ENCODE measurements at places on chromosomes 16 and 17.
A peak's percentile ranks its signal among the peaks of the same experiment; 100 is the strongest.

DNA sequence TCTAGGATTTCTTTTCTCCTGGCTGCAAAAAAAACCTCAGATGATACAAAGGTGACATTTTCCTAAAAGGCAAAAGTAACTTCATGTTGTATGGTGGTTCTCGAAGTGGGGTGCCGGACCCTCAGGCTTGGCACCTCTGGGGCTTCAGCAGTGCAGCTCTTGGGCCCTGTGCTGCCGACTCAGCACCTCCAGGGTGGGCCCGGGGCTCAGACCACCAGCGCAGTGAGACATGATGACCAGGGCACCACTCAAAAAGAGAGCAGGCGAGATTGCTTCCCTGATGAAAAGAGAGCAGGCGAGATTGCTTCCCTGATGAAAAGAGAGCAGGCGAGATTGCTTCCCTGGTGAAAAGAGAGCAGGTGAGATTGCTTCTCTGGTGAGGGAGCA lies 98.7 kb upstream of the ZNF750 start:
- DNase-seq, result no peak

DNA sequence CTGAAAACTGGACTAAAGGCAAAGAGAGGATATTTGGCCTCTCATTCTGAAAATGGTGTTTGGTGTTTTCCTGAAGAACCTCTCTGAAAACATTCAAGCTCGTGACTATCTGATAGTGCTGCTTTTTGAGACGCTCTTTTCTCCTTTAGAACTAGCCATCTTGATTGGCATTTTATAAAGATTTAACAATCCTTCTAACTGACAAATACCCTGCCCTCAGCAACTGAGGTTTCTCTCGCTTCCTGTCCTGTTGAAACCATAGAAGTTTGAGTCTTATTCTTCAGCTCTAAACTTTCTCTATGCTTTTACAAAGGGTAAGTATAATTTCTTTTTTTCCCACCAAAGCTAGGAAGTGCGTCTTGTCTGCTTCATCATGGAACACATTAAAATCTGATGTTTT lies 13.3 kb downstream of the CNEP1R1 start:
- no peak for DNase-seq

DNA sequence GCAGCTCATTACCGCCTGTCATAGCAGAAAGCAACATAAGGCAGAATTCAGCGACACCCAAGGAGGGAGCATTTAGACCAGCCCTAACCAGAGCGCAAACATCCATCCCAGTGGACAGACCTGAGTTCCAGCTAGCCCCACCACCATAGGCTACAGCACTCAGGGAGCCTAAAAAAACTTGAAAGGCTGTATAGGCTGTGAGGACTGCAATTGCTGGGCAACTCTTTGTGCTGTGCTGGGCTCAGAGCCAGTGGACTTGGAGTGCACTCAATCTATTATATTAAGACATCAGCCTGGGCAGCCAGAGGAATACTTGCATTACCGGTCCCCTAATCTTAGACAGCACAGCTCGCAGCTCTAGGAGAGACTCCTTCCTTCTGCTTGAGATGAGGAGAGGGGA lies 207.3 kb downstream of the KIF2B start:
- no peak for DNase-seq

DNA sequence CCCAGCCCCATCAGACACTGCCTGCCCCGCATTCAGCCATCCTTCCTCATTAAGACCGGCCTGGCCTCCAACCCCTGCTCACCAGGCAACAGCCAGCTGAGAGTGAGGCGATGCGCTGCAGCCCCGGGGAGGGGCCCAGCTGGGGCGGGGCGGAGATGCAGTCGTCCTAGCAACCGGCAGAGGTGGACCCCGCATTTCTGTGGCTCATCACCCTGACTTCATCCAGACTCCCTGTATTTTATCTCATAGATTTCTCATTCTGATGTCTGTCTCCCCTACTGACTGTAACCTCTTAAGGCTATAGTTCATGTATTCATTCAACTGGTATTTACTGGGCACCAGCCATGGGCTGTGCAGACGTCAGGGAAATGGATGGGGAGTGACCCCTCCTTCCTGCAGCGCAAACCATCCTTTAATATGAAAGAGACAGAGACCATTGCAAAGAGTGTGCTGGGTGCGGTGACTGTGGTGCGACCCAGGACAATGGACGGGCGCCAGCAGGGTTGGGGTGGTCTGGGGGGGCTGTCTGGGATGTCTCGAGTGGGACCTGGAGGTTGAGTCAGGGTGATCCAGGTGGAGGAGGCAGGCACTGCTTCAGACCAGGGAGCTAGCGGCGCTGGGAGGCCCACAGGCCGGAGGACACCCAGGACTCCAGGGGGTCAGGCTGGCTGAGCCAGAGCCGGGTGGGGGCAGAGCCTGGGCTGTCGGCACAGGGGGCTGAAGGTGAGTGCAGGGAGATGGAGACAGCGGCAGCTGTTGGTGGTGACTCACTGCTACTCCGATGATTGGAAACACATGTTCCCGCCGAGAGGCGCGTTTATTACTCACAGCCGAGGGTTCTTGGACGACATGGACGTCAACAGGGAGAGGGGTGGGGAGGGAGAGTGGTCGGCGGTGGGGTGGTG lies 10.5 kb upstream of the TIMP2 start:
- peak; percentile 99 for DNase-seq

DNA sequence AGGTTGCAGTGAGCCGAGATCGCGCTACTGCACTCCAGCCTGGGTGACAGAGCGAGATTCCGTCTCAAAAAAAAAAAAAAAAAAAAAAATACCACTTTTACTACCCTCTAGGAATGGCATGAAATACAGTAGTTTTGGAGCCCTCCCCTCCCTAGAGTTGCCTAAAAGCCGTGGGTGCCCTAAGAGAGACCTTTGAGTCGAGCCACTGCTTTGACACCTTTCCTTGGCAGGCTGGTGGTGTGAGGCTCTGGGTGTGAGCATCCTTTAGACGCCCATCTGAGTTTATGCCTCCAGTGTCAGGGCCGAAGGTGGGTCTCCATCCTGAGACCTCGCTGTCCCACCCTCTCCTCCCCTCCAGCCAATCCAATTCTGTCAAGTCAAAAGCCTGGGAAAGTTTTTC lies 46.2 kb downstream of the RAP1GAP2 start:
- DNase-seq, result no peak

- no peak for DNase-seq
These were observed 3.0 kb downstream of the DLX4 start for GRCh38 chr17:49971848-49972485.

DNA sequence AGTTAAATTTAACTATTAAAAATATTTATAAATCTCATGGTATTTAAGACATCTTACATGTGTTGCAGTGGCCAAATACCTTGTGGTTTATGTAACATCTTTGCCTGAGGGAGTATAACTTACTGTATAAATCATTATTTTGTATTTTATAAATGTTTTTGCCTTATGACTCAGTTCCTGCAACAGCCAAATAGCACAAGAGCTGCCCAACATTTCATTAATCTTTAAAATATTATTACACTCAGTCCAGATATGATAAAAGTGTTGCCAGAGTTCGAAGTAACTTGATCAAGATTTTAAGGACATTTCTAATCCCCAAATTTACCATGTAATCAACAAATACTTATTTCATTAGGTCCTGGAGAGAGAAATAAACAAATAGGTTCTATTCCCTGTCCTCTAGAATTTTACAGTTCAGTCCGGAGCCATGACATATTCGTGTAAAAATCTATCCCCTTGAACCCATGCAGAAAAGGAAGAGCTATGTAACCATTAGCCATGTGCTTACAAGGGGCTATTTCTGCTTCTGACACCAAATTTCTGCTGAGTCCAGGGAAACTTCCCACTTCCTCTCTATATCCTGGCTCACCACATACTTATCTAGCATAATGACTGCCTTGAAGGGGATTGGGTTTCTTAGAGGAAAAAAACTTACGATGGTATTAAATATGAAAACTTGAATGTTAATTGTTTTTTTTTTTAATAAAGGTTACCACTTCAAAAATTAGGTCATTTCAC lies 44.0 kb downstream of the IRX6 start:
- peak; percentile 84 for DNase-seq

DNA sequence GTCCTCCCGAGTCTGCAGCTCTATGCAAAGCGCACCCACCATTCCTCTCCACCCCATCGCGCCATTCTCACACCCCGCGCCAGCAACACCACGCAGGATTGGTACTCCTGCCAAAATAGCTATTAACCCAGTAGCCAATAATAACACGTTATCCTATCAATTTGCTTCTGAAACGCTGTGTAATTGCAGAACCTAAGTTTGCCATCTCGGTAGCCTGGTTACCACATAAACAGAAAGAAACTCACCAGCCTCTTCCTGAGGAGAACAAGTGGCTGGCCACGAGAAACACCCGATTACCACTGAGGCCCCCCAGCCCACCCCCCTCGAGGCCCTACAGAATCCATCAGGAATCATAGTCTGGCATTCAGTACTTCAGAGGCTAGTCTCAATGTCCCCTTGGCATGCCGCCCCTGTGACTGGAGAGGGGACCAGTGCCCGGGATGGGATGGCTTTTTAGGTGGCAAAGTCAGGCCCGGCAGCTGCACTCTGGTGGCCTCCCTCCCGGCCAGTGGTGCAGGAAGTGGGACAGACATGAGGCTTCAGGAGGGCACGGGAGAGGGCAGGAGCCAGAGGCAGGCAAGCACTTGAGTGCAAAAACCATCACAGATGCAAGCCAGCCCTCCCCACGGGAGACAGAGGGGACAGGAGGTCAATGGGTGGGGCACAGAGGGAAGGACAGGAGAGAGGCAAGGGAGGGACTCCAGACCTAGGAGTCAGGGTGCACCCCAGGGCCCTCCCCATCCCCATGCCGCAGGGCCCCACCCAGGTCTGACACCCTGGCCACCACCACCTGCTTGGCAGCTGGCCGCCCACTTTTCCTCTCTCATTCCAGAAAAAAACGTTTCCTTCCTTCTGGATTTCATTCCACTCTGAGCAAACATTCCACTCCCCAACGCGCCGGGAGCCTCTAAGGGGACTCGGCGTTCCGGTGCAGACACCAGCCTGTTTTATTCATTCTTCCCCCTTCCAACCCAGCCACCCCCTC lies 192.5 kb downstream of the ZNF423 start:
- DNase-seq, result peak; percentile 26

GRCh38 chr17:36742267-36743000 lies 141.1 kb downstream of the MRM1 start:
- no peak for DNase-seq

- DNase-seq, result no peak
These were observed 897 bp upstream of the CYGB start for GRCh38 chr17:76538281-76538931.

- DNase-seq, result no peak
These were observed 7.1 kb upstream of the PAM16 start for GRCh38 chr16:4358236-4358635.

DNA sequence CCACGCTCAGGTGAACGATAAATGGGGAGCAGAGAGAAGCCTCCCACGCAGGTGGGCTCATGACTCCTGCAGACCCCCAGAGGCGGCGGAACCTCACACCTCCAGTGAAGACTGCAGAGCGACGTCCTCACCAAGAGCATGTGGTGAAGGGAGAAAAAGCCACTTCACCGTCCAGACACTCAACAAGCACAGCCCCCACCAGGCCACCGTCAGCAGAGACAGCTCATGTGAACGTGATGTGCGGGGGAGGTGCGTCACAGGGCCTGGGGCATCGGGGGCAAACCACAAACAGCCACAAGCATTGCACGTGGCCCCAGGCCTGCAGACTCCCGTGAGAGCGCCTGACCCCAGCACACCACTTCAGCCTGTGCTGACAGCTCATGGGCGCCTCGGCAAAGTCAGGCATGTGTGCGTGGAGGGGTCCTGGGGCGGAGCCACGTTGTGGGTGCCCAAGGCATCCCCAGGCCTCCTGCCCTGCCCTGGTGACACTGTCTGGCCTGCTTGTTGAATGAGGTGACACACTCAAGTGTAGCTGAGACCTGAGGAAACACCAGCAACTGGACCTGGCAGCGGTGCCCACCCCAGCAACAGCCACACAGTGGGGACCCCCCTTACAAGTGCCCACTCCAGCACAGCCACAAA lies 19.0 kb downstream of the LMF1 start:
- no peak for DNase-seq

DNA sequence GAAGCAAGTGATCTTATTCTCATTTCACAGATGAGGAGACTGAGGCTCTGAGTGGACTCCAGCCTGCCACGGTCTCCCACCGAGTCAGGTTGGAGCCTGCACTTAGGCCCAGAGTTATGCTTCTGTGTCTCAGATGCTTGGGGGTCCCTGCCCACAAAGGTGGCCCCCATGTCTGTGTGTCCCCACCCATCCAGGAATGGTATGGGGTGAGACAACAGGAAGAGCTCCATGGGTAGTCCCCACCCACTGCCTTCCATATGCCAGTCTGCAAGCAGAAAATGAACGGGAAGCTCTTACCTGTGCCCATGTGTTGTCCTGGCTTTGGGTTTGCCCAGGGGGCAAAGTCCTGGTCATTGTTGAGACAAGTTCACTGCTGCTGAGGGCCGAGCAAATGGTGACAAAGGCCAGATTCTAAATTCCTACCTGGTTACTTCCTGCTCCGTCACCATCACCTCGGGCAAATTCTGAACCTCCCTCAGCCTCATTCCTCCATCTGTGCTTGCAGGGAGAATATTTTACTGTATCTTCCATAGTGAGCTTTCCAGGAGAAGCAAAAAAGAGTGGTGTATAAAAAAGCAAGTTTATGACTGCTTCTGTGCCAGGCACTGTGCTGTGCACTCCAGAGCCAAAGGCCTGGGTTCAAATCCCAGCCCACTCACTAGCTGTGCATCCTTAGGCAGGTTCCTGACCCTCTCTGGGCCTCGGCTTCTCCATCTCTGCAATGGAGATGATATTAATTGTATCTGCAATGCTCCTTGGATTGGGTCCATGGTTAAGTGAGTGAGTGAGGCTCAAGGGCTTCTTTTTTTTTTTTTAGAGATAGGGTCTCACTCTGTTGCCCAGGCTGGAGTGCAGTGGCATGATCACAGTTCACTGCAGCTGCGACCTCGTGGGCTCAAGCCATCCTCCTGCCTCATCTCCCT lies 9.3 kb downstream of the IL4R start:
- no peak for DNase-seq

- peak; percentile 87 for DNase-seq
These were observed 151.8 kb downstream of the PITPNC1 start for GRCh38 chr17:67528751-67529436.

GRCh38 chr16:53043986-53044601 lies 8.6 kb downstream of the CHD9NB start:
- no peak for DNase-seq

DNA sequence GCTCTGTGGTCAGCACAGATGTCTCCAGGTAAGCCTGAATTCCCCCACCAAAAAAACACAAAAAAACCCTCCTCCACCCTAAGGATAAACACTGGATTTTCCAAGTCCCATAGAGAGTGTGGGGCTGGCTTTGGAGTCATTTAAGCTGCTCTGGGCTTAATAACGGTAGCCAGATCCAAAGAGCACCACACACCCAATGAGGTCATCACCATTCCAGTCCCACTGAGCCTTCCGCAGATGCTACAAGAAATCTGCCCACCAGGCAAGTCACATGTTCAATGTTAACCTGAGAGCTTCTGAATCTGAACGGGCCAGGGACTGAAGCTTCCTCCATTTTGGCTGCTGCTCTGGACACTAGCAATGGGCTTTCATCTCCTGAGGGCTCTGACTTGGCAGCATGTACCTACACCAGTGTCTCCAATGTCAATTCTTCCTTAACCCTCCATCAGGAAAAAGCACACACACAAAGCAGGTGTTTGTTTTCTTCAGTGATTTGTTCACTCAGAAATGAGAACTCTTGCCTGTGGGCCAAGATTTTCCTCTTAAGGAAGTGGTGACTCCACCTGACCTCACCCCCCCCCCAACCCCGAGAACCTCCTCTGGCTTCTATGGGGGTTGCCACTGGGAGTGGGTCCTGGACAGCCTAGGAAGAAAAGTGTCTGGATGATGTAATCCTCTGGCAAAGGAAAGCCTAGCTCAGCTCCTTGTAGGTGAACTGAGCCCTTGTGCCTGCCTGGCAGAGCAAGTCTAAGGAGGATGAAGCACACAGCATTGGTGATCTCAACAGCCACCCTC lies 220.1 kb downstream of the FOXL1 start:
- peak; percentile 25 for DNase-seq

- no peak for DNase-seq
These were observed 587 bp downstream of the RNF157 start for GRCh38 chr17:76239538-76240274.
